PC-3 (cell line): ENCODE measurements at places on chromosomes 7 and 10. TPM values are rescaled to one million over a fixed set of nuclear protein-coding genes. Genes with fewer than 3 reads are reported as not detected.

The GRM8 gene
- total RNA-seq: not detected in 2 replicates

GRCh38 chr7:120054376-120055100 lies 218.4 kb upstream of the KCND2 start:
- H3K27ac ChIP-seq: 0 out of 2 replicates have a peak overlapping the region, but pooled peaks have one; percentile 17
- no peak for DNase-seq
- H3K4me1 ChIP-seq: peaks cover 20% of the 10 kb centered on the region
- H3K4me3 ChIP-seq: no peak overlapping the region

DNA sequence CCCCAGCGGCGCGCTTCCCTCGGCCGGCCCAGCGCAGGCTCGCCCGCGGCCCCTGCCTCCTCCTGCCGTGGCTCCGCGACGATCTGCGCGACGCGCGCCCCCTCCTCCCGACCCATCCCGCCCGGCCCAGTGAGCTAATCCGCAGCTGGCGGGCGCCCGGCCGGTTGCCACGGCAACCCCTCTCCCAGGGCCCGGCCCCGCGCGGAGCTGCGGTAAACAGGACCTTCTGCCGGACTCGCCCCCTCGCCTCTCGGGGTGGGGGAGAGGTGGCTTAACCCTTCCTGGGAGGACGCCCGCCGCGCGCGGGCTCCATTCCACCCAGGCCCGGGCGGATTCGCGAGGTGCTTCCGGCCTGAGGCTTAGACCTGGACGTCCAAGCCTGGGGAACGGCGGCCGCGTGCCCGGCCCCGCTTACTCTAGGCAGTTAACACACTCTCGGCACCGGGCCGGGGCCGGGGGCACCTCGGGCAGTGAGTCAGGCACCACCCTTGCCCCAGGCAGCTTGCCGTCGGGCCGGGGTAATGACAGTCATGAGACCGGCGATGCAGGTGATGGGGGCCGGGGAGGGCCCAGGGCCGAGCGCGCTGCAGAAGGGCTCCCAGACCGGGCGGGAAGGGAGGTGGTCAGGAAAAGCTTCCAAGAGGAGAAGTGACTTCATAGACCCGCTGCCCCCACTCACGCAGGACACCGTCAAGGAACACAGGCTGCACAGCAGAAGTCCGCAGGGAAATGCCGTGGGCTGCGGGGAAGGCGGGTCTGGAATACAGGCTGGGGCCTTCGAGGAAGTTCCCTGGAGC lies at the start of gene DENND2A:
DENND2A (minus strand) TSS at position 87 of the 797 bp plus-strand sequence. CDS start 38,416 bp downstream, outside the sequence.
- no peak within 1 kb of the TSS for H3K27ac ChIP-seq
- H3K4me1 ChIP-seq: peaks cover 15% of the 10 kb centered on the region; the same call in 1 of the 2 replicates
- H3K4me3 ChIP-seq: peak within 1 kb of the TSS; percentile 94
- no peaks in the 10 kb centered on the region for H3K27me3 ChIP-seq
- no peaks in the 10 kb centered on the region for H3K36me3 ChIP-seq
- peak; percentile 48 for DNase-seq

GRCh38 chr7:121755286-121755685 lies 117.7 kb upstream of the PTPRZ1 start:
- no peaks in the 10 kb centered on the region for H3K4me1 ChIP-seq
- H3K4me3 ChIP-seq: no peak overlapping the region
- H3K27me3 ChIP-seq: peaks cover 50% of the 10 kb centered on the region
- no peaks in the 10 kb centered on the region for H3K36me3 ChIP-seq
- no peak overlapping the region for H3K27ac ChIP-seq

- no peak for DNase-seq
- H3K4me1 ChIP-seq: no peaks in the 10 kb centered on the region
- H3K27me3 ChIP-seq: peaks cover 3% of the 10 kb centered on the region; the same call in 1 of the 2 replicates
- H3K27ac ChIP-seq: no peak overlapping the region
- no peak overlapping the region for H3K4me3 ChIP-seq
- no peaks in the 10 kb centered on the region for H3K36me3 ChIP-seq
Observed at GRCh38 chr10:44071479-44071878, 313.4 kb downstream of the CXCL12 start.

- H3K27me3 ChIP-seq: no peaks in the 10 kb centered on the region
- H3K36me3 ChIP-seq: no peaks in the 10 kb centered on the region
Observed at GRCh38 chr7:24697416-24697815, 59.8 kb downstream of the GSDME start.

DNA sequence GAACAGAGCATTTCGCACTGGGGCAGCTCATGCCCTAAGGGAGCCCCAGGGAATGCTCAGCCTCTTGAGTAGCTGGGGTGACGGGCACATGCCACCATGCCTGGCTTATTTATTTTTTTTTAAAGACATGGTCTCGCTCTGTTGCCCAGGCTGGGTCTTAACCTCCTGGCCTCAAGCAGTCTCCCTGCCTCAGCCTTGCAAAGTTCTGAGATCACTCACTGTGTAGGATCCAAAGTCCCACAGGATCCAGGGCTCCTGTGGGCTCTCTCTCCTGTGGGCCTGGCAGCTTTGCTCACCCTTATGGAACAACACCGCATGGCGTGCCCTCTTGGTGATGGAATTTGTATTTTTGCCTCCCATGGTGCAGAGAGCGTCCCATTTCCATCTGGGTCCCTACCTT lies 34.0 kb downstream of the TMEM120A start:
- peaks cover 16% of the 10 kb centered on the region for H3K36me3 ChIP-seq
- no peak overlapping the region for H3K27ac ChIP-seq
- no peak for DNase-seq
- peaks cover 15% of the 10 kb centered on the region for H3K4me1 ChIP-seq
- H3K27me3 ChIP-seq: no peaks in the 10 kb centered on the region

The VSTM4 gene
- total RNA-seq: not detected in 2 replicates

- no peak overlapping the region for H3K4me3 ChIP-seq
- peaks cover 36% of the 10 kb centered on the region for H3K27me3 ChIP-seq
- DNase-seq: no peak
- no peak overlapping the region for H3K27ac ChIP-seq
- H3K4me1 ChIP-seq: no peaks in the 10 kb centered on the region
- H3K36me3 ChIP-seq: no peaks in the 10 kb centered on the region
Observed at GRCh38 chr7:38452681-38453108, 178.5 kb downstream of the AMPH start.

GRCh38 chr10:90665905-90666662 lies 191.8 kb downstream of the HTR7 start:
- H3K4me1 ChIP-seq: peaks cover 12% of the 10 kb centered on the region
- DNase-seq: peak; percentile 34
- H3K36me3 ChIP-seq: no peaks in the 10 kb centered on the region
- H3K4me3 ChIP-seq: no peak overlapping the region
- peak overlapping the region; percentile 21; the same call in 1 of the 2 replicates for H3K27ac ChIP-seq

DNA sequence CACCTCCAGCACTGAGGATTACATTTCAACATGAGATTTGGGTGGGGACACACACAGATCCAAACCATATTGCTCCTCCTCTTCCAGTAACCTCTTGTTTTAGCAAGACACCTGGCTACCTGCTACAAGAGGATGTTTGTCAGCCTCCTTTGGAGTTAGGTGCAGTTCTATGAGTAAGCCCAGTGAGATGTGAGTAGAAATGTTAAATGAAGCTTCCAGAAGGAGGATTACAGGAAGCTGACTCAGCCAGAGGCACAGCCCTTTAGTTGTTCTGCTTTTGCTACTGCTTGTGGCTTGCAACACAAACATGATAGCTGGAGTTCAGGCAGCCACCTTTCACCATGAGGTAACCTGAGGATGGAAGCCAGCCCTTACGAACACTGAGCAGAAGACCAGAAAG lies 382.7 kb upstream of the RNF32 start:
- DNase-seq: peak; percentile 3
- H3K36me3 ChIP-seq: no peaks in the 10 kb centered on the region
- no peak overlapping the region for H3K27ac ChIP-seq
- no peaks in the 10 kb centered on the region for H3K4me1 ChIP-seq

The SPDYE2 gene
- total RNA-seq: not detected in 2 replicates

The TFPI2 gene
- total RNA-seq: 53.1 and 62.6 TPM in 2 replicates

- H3K27ac ChIP-seq: no peak overlapping the region
- peaks cover 6% of the 10 kb centered on the region for H3K4me1 ChIP-seq
- H3K4me3 ChIP-seq: no peak overlapping the region
Observed at GRCh38 chr7:22105550-22105949, 159.9 kb upstream of the CDCA7L start.

The HABP2 gene
- total RNA-seq: not detected in 2 replicates

DNA sequence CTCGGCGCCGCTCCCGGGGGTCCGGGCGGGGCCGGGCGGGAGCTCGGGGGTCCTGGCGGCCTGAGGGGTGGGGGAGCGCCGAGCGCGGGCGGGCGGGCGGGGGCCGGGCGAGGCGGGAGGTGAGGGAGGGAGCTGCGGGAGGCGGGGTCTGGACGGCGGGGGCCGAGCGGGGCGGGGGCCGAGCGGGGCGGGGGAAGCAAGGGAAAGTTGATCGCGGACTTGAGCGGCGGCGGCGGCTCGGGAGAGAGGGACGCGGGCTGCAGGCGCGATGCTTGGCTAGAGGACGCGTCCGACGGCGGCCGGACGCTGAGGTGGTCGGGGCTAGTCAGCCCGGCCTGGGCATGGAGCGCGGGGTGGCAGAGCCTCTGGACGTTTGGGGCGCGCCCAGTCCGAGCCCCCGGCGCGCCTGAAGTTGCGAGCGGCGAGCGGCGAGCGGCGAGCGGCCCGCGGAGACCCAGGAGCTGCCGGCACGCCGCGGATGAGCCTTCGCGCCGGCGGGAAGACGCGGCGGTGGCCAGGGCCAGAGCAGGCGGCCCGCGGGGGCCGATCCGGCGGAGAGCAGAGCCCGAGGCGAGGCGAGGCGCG lies at the start of gene CDH23:
CDH23 (plus strand) TSS at position 210 of the 585 bp plus-strand sequence. CDS start 42,912 bp downstream, outside the sequence.
- no peak for DNase-seq
- no peaks in the 10 kb centered on the region for H3K36me3 ChIP-seq
- peaks cover 22% of the 10 kb centered on the region for H3K27me3 ChIP-seq
- no peaks in the 10 kb centered on the region for H3K4me1 ChIP-seq

The COL17A1 gene
- total RNA-seq: 1.2 and 1.6 TPM in 2 replicates

DNA sequence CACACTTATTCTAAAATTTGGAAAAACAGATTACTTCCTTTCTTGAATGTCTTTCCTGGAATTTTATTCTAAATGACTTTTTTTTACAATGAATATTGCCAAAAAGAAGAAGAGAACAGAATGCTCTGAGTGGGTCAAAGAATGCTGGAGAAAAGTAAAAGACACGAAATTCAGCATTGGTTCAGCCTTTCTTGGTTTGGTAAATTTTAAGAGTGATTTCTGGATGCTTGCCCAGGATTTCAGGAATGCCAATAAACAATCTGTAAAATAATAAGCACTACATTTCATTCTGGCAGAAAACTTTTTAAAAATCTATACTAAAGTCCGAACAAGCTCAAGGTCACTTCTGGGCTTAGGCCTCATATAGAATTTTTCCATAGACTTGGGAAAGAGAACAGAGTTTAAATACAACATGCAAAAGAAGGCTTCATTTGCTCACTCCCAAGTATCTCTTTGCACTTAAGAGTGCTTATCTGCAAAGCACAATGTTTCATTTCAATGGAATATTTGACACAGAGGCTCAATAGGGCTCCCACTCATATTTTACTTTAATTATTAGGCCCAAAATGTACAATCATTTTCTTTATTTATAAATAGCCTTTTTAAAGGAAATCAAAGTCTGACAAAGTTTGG lies 359.5 kb upstream of the ANKRD30A start:
- no peaks in the 10 kb centered on the region for H3K27me3 ChIP-seq
- H3K4me1 ChIP-seq: peaks cover 27% of the 10 kb centered on the region
- no peaks in the 10 kb centered on the region for H3K36me3 ChIP-seq
- peak overlapping the region; percentile 19 for H3K27ac ChIP-seq

The SLC26A5 gene
- total RNA-seq: 0.29 and 0.86 TPM in 2 replicates

DNA sequence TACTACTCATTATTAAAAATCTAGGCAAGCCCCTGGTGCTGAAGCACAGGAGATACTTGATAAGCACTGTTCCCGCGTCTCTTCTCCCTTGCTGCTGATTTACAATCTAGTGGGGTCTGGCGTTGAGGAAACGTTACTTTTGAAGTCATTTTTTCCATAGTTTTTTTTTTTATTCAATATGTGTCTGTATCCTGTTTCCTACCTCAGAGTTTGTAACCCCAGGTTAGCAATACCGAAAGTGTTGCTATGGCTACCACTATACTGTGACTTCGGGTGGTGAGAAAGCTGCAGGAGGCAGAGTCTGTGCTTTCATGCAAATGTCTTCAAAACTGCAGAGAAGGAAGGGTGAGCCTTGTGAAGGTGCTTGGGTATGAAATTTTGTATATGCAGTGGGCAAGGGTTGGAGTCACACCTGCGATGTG lies 458.8 kb upstream of the GHITM start:
- no peak for DNase-seq
- no peaks in the 10 kb centered on the region for H3K27me3 ChIP-seq
- no peaks in the 10 kb centered on the region for H3K36me3 ChIP-seq
- H3K4me3 ChIP-seq: no peak overlapping the region
- H3K27ac ChIP-seq: no peak overlapping the region
- no peaks in the 10 kb centered on the region for H3K4me1 ChIP-seq

DNA sequence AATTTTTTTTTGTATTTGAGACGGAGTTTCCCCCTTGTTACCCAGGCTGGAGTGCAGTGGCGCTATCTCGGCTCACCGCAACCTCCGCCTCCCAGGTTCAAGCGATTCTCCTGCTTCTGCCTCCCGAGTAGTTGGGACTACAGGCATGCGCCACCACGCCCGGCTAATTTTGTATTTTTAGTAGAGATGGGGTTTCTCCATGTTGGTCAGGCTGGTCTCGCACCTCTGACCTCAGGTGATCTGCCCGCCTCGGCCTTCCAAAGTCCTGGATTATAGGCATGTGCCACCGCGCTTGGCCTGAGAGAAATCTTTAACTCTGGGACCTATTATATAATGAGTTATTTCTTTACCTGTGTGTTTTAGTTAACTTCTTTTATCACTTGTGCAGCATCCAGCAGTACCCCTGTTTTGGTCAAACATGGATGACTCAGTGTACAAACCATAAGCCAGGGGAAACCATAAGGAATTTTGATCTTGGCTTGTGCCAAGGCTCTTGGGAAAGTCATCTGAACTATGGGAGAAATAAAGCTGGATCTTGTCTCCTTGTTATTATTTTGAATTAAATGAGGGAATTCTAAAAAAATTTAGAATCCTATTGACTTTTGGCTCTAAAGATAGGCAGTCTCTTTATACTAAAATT lies 23.6 kb upstream of the ZRANB1 start:
- H3K27ac ChIP-seq: peak overlapping the region; percentile 0; the same call in 1 of the 2 replicates
- peaks cover 29% of the 10 kb centered on the region for H3K4me1 ChIP-seq
- no peaks in the 10 kb centered on the region for H3K27me3 ChIP-seq
- DNase-seq: peak; percentile 65

The RABGEF1 gene
- 19.8 and 20.8 TPM in 2 replicates for total RNA-seq

The CCDC71L gene
- total RNA-seq: 27.0 and 28.6 TPM in 2 replicates
